Stimulated activated CD4-positive, alpha-beta T cell treated with anti-CD3 and anti-CD28 coated beads, Interleukin-1b, Interleukin-23, amount 100 ng/mL, for 24 hours (primary cell): ENCODE measurements at places on chromosomes 12 and 14.

- DNase-seq: no peak
Measured at GRCh38 chr14:23566112-23566777, 1.3 kb downstream of the AP1G2 start.

- peak; percentile 50 for DNase-seq
Measured at GRCh38 chr12:22334410-22335100, at the start of gene ST8SIA1. ST8SIA1 (minus strand) TSS chr12:22334707; CDS start chr12:22334232, 475 bp downstream.

- no peak for DNase-seq
Measured at GRCh38 chr12:75872762-75873161, 158.8 kb downstream of the PHLDA1 start.

- no peak for DNase-seq
Measured at GRCh38 chr14:58899317-58899713, 261.6 kb downstream of the DACT1 start.

- peak; percentile 37 for DNase-seq
Measured at GRCh38 chr12:9064201-9064814, 51.4 kb downstream of the A2M start.

DNA sequence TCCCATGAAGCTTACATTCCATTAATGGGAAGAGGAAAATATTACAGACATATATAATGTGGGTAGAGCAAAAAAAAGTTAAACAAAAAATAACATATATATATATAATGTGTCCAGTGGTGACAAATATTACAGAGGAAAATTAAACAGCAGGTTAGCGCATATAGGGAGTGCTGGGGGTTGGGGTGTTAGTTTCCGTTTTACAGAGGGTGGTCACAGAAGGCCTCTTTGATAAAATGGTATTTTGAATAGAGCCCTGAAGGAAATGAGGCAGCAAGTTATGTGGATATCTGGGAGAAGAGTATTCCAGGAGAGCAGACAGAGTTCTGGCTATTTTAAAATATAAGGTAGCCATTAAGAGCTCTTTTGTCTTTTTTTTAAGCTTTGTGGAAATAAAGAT lies 73.2 kb downstream of the DCAF5 start:
- no peak for DNase-seq

DNA sequence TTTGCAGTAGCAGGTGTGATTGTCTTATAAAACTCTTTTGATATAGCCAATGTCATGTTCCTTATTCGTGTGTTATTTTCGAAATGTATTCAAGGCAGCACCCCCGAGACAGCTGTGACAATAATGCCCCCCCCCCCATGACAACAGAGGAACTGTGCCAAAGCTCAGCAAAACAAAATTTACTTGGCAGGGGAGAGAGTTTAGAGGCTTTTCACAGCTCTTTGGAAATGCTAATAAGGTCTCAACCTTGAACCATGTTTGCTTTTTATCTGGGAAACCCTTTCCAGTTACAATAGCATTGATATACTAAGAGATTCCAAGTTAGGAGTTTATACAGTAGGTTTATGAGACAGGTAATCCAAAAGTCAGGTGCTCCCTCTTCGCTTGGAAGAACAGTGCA lies 56.4 kb upstream of the USP44 start:
- no peak for DNase-seq

- no peak for DNase-seq
Measured at GRCh38 chr12:16189849-16190248, 87.6 kb downstream of the SLC15A5 start.

- no peak for DNase-seq
Measured at GRCh38 chr14:82657186-82657675, 1123.6 kb upstream of the SEL1L start.

- DNase-seq: no peak
Measured at GRCh38 chr12:5140190-5140589, 96.5 kb downstream of the KCNA5 start.

- no peak for DNase-seq
Measured at GRCh38 chr14:51823706-51824105, 36.7 kb upstream of the GNG2 start.

DNA sequence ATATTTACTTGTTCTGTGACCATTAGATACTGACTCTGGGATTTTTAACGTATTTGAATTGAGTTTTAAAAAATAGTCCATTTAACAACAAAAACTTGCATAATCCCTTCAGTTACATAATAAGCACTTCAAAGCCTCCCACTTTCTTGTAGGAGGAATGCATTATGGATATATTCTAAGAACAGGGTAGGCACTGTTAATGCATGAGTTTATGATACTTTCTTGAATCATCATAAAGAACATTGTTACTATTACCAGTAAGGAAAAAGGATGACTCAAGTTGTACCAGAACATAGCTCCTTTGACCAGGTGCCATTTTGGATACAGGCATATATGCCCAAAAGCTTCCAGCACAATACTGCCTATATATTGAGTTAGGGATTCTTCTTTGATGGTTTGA lies 671.4 kb downstream of the GALC start:
- DNase-seq: no peak

- no peak for DNase-seq
Measured at GRCh38 chr12:103855896-103856657, 15.0 kb upstream of the NT5DC3 start.

DNA sequence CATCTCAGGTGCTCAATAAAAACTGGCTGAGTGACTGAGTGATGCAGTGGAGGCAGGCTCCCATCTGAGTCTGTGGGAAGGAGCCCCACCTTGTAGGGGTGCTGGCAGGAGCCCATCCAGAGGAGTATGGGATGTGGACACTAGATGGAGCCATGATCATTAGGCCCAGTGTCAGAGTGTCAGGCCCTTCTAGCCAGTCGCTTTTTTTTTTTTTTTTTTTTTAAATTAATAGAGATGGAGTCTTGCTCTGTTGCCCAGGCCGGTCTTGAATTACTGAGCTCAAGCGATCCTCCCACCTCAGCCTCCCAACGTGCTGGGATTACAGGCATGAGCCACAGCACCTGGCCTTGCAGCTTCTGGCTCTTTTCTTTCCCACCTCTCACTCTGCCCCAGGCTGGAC lies 11.5 kb downstream of the RITA1 start:
- peak; percentile 31 for DNase-seq

GRCh38 chr12:89861086-89861485 lies 152.4 kb upstream of the ATP2B1 start:
- DNase-seq: no peak

DNA sequence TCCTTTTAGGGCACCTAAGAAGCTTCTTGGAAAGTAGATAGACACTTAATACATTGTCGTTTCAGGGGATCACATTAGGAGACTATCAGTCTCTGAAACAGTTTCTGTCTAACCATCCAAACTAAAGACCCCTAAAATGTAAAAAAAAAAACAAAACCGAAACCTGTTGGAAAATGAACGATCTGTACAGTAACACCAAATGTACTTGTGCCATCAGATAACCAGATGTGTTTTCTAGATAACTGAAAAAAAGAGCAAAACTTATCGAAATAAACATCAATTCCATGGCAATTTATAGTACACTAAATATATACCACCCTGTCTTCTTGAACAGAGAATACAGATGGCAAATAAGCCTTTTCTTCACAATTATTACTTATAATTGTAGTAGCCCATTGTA lies 2.1 kb downstream of the LDHB start:
- no peak for DNase-seq

DNA sequence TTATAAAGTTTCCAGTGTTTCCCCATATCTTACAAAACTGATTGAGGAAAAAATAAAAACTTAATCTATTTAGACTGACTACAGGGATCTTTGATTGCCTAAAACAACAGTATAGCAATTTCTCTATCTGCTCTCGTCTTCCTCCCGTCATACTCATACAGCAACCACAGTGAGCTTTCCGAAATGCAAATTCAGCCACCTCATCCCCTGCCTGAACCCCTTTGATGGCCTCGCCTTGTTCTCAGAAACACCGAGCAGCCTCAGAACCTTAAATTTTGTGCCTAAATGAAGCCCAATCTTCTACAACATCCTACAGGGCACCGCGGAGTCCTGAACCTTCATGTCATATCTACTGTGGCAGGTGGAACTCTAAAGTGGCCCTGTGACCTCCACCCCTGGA lies 223.7 kb upstream of the TMEM132C start:
- DNase-seq: no peak

- DNase-seq: no peak
Measured at GRCh38 chr14:28406196-28406595, 360.4 kb upstream of the FOXG1 start.

GRCh38 chr12:8590842-8591545 lies 21.7 kb downstream of the AICDA start:
- DNase-seq: no peak

DNA sequence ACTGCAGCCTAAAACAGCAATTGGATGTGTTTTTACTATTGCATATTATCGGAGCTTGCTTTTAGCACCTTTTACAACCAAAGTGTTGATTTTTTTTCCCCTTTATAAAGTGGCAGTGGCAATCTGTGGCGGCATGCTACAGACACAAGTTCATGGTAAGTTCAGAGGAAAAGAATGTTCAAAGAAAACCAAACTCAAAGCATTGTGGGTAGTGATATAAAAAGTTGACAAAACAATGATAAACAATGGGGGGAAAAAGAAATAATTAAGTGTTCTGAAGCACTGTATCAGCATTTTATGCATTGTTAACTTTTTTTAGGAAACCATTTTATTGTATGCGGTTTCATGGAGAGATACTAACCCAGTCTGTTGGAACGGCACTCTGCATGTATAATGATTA lies 492.0 kb upstream of the SOX5 start:
- no peak for DNase-seq

- DNase-seq: no peak
Measured at GRCh38 chr12:60863421-60863820, 1267.6 kb downstream of the SLC16A7 start.

DNA sequence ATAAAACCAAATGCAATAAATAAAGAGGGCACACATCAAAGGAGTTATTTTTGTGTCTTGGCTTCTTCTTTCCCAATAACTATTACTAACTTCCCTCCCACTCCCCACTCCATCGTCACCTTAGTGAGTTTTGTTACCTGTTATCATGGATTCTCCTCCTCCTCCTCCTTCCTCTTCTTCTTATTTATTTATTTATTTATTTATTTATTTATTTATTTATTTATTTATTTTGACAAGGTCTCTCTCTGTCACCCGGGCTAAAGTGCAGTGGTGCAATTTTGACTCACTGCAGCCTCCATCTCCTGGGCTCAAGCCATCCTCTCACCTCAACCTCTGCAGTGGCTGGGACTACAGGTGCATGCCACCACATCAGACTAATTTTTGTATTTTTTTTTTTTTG lies 26.4 kb downstream of the WIF1 start:
- DNase-seq: no peak

- DNase-seq: no peak
Measured at GRCh38 chr14:77804592-77804991, 4.7 kb downstream of the ADCK1 start.

DNA sequence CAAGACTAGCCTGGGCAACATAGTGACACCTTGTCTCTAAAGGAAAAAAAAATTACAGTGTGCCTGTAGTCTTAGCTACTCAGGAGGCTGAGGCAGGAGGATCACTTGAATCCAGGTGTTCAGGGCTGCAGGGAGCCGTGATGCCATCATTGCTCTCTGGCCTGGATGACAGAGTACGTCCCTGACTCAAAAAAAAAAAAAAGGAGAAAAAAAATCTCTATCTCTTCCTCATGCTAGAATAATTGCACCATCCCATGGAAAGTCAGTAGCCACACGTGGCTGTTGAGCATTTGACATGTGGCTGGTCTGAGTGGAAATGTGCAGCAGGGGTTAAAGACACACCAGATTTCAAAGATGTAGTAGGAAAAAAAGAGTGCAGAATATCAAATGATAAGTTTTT lies 3.8 kb downstream of the RILPL1 start:
- no peak for DNase-seq

DNA sequence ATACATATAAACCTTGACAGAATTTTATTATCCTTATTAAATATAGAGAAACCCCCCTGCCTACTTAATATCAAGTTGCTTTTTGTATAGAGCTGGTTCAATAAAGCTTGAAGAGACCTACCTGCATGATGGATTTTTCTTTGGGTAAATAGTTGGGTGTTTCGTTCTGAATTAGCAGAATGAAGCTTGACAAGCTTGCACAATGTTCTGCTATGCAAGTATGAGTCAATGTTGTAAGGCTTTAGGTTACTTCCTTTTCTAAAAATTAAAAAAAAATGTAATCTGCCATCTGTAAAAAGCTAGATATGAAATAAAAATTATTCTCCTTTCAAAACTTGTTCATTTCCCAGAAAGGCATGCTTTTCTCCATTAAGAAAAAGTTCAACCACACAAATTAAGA lies 1662.6 kb upstream of the SEL1L start:
- no peak for DNase-seq

DNA sequence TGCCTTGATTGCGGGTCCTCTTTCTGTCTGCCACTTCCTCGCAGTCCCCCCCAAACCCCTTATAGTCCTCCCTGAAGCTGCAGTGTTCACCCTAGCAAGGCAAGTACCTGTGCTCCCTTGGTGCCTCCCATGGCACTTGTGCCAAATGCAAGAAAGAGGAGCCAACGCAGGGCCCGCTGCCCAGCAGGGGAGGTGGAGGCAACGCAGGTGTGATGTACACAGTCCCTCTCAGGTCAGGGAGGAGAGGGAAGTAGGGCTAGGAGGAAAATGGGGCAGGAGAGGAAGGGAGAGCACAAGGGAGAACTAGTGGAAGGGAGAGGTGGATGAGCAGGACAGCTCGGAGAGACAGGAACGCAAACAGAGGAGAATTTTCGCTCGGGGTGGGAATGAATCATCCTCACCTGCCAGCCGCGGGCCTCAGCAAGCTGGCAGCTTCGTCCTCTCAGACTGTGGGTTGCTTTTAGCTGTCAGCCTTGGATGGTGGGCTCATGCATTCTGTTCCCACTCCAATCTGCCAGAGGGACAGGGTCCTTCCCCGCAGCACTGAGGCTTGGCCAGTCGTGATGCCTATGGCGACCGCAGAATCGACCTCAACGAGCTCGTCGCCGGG lies 357.0 kb downstream of the CACNA1C start:
- DNase-seq: no peak

DNA sequence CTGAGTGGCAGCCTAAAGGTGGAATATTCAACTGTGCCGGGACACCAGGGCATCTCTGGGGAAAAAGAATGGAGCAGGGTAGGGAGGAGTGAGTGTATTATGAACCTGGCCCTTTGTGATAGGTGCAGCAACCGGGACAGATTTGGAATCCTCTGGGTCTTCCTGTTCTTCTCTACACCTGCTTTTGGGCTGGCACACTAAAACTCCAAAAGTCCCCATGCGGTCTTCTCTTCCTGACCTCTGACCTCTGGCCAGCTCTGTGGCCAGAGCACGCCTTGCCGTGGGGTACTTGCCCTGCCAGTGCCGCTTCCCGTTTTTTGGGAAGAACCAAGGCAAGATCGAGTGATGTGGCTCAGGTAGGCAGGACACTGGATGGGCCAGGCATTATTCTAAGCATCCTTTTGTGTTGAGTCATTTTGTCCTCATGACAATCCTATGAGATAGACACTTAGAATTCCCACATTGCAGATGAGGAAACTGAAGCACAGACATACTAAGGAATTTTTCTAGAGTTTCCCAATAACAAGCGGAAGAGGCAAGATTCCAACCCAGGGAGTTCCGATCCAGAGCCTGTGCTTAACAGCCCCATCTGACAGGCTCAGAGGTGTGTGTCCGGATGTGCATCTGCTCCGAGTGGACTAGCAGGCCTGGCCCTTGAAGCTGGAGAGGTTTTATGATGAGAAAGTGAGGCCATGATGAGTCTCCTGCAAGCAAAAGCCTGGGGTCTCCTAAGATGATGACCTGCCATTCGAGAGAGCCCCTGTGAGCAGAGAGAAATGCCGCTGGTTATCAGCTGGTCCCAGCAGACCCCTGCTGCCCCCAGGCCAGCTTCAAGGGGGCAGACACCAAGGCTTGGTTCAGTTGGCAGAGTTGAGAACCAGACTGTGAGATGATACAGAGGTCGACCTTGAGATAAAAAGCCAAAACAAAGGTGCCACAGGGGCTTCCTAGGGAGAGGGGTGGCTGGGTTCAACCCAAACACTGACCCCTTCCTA lies 67.9 kb upstream of the ESRRB start:
- no peak for DNase-seq

- no peak for DNase-seq
Measured at GRCh38 chr12:58819985-58820384, 100.3 kb downstream of the LRIG3 start.
